ENCODE measurements at places on chromosomes 1 and 21. TPM values are rescaled to one million over a fixed set of nuclear protein-coding genes. Genes with fewer than 3 reads are reported as not detected.

The EFNA3 gene
- total RNA-seq = 3.1 TPM

The PRAMEF25 gene
- not detected for total RNA-seq

The IGSF21 gene
- not detected for total RNA-seq

The MCOLN2 gene
- 2.8 TPM for total RNA-seq

The RGS13 gene
- total RNA-seq = not detected

The CRTC2 gene
- 1.9 TPM for total RNA-seq

The ERICH3 gene
- not detected for total RNA-seq

The GPR37L1 gene
- total RNA-seq = not detected

The NR5A2 gene
- total RNA-seq = under 0.01 TPM

The RAD54L gene
- total RNA-seq = 5.6 TPM

The AGO3 gene
- total RNA-seq = 9.4 TPM

The MX2 gene
- 4.2 TPM for total RNA-seq

The RGS16 gene
- total RNA-seq = 0.58 TPM

The KLHDC7A gene
- under 0.01 TPM for total RNA-seq

The FCAMR gene
- total RNA-seq = not detected

The CLDN8 gene
- total RNA-seq = not detected

The OR2T35 gene
- not detected for total RNA-seq

The NBPF9 gene
- total RNA-seq = 11.7 TPM

The LCE1B gene
- not detected for total RNA-seq

The AMY1A gene
- not detected for total RNA-seq

The C21orf58 gene
- 6.9 TPM for total RNA-seq

The SPATA46 gene
- not detected for total RNA-seq

The SPRR4 gene
- not detected for total RNA-seq

The CD5L gene
- total RNA-seq = not detected

The KCNA3 gene
- total RNA-seq = 0.28 TPM

The LAMB3 gene
- 11.3 TPM for total RNA-seq

The HLX gene
- total RNA-seq = 18.9 TPM

The SLC45A1 gene
- total RNA-seq = 1.4 TPM

The MCM3AP gene
- 53.3 TPM for total RNA-seq

The PDPN gene
- 0.77 TPM for total RNA-seq

The OR6F1 gene
- total RNA-seq = not detected

The FAM131C gene
- 0.28 TPM for total RNA-seq

The TGFBR3 gene
- 21.1 TPM for total RNA-seq

The CCDC185 gene
- total RNA-seq = not detected

The RBM11 gene
- 0.85 TPM for total RNA-seq

The STIL gene
- total RNA-seq = 4.2 TPM

The LIPI gene
- total RNA-seq = not detected

All from regular cardiac myocyte (primary cell).